Activated CD4-positive, alpha-beta T cell treated with anti-CD3 and anti-CD28 coated beads, Interleukin-2, Interleukin-4, amounts not matched to agents 100 ng/mL and 50 ng/mL, durations not matched to agents 16 hours and 8 hours (primary cell): ENCODE measurements at places on chromosomes 12 and 14.

GRCh38 chr14:61602003-61602732 is 93.1 kb upstream of the HIF1A start:
- DNase-seq: no peak

GRCh38 chr12:175250-175649 is 38.7 kb downstream of the SLC6A12 start:
- no peak for DNase-seq

- DNase-seq: no peak
Observed at GRCh38 chr14:93108105-93108504, 7.6 kb downstream of the ITPK1 start.

DNA sequence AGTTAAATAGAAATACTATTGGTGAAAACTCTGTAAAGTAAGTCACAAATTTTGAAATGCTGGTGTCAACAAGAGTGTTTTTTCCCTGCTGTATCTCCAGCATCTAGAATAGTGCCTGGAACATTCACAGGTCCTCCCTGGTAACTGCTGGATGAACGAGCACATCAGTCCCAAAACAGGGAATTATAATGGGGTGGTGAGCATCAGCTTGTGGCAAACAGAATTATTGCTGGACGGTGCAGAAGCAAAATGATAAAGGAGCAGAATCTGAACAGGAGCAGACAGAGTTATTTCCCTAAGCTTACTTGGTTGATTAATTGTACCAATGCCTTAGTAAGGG is 129.9 kb downstream of the GRIP1 start:
- no peak for DNase-seq

GRCh38 chr14:64918216-64918615 is 4.0 kb downstream of the CHURC1 start:
- no peak for DNase-seq

- DNase-seq: no peak
Observed at GRCh38 chr12:72974954-72975555, 702.9 kb downstream of the TRHDE start.

DNA sequence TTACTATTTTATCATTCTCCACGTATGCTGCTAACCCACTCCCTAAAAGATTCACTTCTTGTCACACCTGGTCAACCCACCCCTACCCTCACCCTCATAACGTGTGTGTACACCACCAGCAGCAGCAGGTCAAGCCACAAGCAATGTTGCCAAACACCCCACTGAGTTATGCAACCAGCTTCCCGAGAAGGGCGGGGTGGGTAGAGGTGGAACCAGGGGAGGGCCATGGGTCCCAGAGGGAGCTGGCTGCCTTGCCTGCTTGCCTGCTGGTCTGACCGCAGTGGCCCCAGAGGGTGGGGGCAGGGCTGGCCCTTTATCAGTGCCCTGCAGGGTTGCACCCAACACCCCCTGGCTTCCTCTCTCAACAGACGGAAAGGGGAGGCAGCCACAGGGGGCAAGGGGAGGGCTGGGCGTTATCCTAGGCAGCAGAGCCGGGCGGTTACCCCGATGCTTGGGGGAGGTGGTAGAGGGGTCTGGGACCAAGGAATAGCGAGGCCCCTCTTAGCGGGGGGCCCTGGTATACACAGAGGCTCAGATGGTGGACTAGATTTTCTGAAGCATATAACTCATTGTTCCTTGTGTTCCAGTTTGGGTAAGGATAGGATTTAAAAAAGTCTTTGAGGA is 3.5 kb upstream of the NFE2 start:
- DNase-seq: no peak

DNA sequence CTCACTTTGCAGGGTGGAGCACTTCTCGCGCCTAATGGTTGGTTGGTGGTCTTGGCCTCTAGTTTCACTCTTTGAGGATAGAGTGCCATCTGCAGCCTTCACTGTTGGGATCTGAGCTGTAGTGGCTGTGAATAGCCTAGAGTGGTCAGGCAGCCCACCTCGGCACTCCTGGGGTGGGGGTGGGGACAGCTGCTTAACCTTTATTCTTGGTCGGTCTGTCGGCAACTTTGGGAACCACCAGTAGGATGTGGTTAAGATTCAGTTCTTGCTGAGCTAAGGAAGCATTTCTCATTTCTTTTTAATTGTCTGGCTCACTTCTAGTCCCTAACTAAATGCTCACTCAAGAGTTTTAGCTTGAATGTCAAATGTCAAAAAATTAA is 21.1 kb downstream of the TMBIM6 start:
- DNase-seq: no peak

DNA sequence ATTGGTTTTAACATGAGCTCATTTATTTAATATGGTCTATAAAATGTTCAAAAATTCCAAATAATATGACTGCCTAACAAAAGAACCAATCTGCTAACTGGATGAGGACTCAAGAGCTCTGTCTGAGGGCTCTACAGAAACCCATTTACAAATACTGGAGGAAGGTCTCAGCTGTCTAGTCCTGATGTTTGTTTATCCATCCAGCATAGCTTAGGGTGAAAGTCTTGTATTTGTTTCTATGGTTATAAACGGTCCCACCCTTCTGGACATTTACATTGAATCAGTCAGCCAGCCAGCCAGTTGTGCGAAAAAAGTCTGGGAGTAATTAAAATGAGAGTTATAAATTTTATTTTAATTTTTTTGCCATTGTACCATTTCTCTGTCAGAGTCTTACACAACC is 220.7 kb downstream of the BMP4 start:
- no peak for DNase-seq

DNA sequence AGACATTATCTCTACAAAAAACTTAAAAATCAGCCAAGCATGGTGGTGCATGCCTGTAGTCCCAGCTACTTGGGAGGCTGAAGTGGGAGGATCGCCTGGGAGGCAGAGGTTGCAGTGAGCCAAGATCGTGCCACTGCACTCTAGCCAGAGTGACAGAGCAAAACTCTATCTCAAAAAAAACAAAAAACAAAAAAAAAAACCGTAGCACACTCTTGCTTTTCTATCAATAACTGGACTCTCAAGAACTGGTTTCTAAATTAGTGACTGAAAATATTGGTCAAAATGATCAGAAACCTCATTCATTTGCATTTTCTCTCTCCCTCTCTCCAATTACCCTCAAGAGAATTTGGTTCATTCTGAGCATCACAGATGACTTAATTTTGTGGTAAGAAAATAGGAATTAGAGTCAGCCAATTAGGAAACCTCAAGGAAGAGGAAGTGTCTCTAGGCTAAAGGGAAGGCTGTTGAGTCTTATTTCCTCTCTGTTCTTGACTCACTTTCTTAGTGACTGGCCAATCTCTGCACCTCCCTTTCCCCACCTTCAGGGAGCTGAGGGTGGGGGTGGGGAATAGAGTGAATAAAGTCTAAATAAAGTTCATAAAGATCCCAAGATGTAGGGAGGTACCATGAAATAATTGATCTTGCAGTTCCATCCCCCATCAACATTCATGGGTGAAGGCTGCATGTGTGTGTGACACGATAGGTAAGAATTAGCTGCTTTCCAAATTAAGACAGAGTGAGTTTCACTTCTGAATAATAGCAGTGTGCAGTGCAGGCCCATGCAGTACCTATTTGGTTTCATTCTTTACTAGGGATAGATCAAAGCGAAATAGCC is 6.8 kb upstream of the PSMA6 start:
- peak; percentile 73 for DNase-seq

GRCh38 chr14:104378698-104379113 is 200.9 kb upstream of the C14orf180 start:
- no peak for DNase-seq

DNA sequence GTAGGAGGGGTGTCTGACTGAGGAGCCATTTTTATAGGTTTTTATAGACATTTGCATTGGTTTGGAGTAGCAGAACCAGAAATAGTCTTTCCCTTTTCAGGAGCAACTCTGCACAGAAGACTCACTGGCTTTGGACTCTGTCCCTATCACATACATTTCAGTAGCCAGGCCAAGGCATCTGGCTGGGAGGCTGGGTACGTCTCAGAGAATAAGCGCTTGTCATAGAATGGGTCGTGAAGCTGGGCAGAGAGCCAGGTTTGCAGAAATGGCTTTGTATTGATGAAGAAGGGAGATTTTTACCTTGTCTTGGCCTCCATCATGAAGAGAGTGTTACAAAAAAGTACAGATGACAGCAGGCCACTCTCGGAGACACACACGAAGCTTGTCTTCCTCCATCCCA is 98.6 kb downstream of the CACNA1C start:
- DNase-seq: no peak

- DNase-seq: no peak
Observed at GRCh38 chr14:77011245-77011644, 17.3 kb downstream of the IRF2BPL start.

GRCh38 chr14:50353126-50353525 is 41.0 kb downstream of the DMAC2L start:
- no peak for DNase-seq

GRCh38 chr12:112599871-112600270 is 181.1 kb downstream of the PTPN11 start:
- no peak for DNase-seq

DNA sequence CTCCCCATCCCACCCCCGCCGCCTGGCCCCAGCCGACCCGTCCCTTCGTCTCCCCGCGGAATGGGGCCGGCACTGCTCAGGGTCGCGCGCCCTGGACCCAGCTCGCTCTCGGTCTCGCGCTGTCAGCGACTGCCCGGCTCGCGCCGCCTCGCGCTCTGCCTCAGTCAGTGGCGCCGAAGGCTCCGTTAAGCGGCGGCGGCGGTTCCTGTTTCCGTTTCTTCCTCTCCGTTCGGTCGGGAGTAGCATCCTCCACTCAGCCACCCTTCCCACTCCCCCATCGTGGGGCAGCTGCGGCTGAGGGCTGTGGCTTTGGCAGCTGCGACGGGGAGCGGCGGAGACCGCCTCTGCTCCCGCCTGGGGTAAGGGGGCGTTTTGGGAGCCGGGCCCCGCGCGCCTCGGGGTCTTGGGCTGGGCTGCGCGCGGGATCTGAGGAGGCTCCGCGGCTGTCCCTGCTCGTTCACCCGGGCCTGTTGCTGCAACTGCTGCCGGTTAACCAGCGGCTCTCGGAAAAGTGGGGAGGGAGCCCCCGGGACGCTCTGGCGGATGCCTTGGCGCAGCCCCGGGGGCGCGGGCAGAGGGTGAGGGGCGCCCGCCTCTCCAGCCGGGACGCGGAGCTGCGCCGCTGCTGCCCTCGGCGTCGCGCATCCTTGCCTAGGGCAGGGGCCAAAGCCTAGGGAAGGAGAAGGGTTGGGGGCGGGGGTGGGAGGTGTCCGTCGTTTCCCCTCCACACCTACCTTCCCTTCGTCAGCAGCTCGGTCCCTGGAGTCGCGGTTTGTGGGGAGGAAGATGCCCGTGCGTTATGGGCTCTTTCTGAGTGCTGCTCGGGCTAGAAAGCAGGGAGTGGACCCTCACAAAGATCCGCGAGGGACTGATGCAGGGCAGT is 567 bp downstream of the FUT8 start:
- peak; percentile 32 for DNase-seq

GRCh38 chr12:26631846-26632245 is 201.1 kb downstream of the ITPR2 start:
- no peak for DNase-seq

DNA sequence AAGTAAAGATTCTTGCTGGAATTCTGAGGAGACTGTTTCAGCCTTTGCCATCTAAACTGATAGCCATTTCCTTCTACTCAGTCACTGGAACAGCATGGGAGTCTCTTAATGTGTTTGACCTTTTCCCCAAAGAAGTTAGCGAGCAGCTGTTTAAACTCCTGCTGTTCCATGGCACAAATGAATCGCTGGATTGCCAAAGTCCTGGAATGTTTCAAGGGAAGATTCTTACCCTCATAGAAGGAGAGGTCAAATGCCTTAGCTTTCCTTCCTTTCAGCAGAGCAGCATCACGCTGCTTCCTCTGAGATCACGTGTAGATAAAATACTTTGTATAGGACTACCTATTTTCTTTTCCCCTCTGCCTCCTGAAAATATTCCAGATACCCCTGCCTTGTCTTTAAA is 10.5 kb upstream of the NR2C1 start:
- no peak for DNase-seq

- no peak for DNase-seq
Observed at GRCh38 chr14:59313144-59313651, 124.7 kb downstream of the DAAM1 start.

- no peak for DNase-seq
Observed at GRCh38 chr14:51547260-51547659, 104.5 kb upstream of the FRMD6 start.
